ENCODE measurements at places on chromosomes 5 and 9.

- DNase-seq = no peak
Observed at GRCh38 chr5:6048746-6049145, 329.6 kb downstream of the MED10 start.

- DNase-seq = no peak
Observed at GRCh38 chr5:140111011-140111858, 2.7 kb upstream of the PURA start.

- DNase-seq = no peak
Observed at GRCh38 chr9:12980085-12980851, 205.4 kb downstream of the LURAP1L start.

GRCh38 chr5:167440846-167441245 lies 850.6 kb upstream of the WWC1 start:
- no peak for DNase-seq

DNA sequence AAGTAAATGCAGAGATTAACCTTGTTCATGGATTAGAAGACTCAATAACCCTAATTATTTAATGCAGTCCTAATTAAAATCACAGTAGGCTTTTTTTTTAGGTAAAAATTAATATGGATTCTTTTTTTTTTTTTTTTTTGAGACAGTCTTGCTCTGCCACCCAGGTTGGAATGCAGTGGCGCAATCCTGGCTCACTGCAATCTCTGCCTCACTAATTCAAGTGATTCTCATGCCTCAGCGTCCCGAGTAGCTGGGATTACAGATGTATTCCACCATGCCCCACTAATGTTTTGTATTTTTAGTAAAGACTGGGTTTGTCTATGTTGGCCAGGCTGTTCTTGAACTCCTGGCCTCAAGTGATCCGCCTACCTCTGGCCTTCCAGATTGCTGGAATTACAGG lies 40.6 kb downstream of the DENND4C start:
- DNase-seq = no peak

DNA sequence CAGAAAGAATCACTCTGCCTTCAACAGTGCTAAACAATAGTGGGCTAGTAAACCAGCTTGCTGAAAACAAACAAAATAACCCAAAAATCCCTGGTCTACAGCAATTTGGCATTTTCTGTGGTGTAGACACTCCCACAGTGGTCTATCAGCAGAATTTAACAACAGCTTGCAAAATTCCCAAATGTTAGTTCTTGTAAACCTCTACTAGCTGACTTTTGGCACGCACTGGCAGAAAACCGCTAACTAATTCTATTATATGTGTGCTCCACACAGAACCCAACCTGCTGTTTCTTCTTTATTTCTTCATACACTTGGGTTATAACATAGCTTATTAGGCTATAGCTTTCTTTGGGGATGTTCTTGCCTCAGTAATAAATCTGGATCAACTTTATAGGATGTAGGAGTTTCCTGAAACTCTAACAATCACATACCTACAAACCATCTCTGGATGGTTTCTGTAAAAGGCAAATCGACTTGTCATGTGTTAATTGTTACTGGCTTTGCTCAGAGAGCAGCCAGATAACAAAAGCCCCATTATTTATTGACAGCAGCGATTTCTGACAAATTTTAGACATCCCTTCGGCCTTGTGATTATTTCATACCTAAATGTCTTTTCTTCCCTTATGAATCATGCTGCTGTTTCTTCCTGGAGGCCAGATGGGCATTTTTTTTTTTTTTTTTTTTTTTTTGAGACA lies 82.7 kb upstream of the NAA35 start:
- no peak for DNase-seq

DNA sequence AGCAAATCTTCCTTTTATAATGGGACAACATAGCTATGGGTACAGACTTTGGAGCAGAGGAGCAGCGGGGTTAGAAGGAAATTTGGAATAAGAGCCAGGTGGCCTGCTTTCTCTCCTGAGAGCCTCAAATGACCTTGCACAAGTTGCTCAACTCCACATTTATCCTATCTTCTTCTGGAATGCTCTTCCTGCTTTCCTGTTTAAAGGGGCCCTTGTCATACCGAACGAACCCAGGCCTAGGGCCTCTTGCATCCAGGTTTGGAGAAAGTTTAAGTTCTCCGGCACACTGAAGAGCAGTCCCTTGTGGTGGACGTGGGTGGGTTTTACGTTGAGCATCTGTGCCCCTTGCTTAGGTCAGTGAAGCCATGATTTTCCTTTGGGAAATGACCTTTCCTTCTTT lies 197.9 kb upstream of the NR3C1 start:
- DNase-seq = no peak

DNA sequence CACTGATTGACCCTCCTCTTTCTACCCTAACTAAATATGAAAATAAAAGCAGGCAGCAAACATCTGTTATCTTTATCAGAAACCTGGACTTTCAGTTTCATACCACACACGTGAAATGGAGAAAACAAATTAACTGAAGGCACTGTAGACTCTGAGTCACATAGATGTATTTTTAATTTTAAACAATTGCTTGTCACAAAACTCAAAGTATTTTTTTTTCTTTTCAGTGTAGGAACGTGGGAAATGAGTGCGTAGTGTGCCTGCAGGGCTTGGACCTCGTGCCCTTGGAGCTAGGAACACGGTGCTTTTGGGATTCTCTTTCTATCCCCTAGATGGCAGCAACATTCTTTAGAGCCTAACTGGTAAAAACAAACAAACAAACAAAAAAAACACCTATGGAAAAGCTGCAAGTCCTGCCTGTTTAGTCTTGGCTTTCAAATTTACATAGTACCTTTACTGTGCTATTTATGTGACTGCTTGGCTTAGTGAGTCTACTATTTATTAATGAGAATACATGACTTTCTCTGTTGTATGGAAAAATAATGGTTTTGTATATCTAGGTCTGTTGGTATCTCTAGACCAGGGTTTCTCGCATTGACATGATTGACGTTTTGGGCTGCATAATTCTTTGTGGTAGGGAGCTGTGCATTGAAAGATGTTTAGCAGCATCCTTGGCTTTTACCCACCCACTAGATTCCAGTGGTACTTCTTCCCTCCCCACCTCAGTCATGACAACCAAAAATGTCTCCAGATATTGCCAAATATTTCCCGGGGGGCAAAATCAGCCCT lies 16.8 kb upstream of the ACTBL2 start:
- DNase-seq = no peak

DNA sequence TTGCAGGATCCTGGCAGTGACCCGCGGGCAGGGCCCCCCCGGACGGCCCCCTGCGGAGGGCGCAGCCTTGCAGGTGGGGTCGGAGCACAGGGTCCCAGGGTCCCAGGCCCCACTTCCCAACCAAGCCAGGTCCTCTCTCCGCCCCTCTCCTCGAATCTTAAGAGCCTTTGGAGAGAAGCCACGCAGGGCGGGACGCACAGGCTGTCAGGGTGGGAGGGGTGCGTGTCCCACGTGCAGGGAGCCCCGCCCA lies 18.4 kb upstream of the EGFL7 start:
- DNase-seq = no peak

DNA sequence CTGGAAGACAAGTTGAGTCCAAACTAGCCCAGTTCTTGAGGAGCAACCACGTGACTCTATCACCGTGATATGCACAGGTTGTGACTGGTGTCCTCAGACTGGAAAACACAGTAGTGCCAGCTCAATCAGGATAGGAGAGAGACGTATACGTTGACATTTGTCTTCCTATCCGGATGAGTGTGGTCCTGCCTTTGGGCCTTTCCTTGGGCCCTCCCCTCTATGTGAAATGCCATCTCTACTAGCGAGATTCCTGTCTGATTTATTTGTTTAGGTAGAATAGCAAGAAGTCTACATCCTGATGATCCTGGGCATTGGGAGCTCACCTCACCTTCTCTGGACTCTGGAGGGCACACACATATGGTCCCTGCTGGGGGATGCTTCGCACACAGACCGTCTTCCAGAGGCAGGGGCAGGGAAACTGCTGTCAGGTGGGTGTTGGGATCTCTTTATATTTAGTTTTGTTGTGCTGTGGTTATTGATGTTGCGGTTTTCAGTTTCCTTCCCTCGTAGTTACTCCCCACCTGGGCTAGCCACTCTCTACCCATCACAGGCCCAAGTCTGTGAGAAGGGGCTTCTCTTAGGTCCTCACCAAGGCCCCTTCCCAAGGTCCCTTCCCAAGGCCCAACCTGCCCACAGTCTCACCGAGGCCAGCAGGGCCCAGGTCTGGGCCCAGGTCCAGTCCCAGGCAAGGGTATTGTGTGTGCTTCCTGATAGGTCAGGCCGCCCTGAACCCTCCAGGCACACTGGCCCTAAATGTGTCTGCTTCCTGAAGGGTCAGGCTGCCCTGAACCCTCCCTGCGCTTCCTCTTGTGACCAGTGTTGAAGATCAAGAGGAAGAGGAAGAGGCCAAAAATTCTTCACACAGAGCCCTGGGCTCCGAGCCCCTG lies 19.0 kb upstream of the SPINK4 start:
- no peak for DNase-seq

- no peak for DNase-seq
Observed at GRCh38 chr9:97528529-97529230, 27.2 kb downstream of the TMOD1 start.

DNA sequence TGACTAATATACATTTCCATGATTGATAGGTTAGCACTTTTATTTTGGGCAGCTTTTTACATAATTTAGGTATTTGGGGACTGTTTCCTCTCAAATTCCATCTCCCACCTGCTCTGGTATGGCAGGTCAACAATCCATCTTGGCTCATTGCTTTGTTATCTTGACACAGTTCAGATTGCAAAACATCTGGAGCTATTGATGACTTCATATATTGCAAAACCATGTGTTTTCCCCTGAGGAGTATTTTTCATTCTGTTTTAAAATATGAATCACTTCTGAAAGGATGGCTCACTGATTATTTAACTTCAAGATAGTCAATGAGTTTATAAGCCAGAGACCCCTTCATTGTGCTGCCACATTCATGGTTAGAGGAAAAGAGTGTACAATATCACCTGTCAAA lies 1206.0 kb upstream of the C9orf72 start:
- DNase-seq = no peak

- DNase-seq = no peak
Observed at GRCh38 chr5:39469176-39469575, 44.4 kb upstream of the DAB2 start.

- no peak for DNase-seq
Observed at GRCh38 chr5:99721506-99721905, 792.7 kb upstream of the CHD1 start.

DNA sequence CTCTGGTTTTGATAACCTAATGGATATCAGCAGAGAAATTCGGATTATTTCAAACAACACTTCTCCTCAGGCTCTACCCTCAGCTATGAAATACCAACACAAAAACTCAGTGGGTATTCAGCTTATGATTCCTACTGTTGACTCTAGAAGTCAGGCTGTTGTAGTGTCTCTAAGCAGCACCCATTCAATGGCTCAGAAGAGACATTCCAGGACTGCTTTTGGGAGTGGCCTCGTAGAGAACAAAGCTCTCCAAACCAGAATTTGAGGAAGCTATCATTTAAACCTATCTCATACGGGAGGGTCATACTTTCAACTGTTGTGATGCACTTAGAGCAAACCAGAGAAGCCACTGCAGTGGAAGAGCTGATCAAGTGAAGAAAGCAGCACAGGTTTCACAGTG lies 34.1 kb downstream of the ETF1 start:
- no peak for DNase-seq

DNA sequence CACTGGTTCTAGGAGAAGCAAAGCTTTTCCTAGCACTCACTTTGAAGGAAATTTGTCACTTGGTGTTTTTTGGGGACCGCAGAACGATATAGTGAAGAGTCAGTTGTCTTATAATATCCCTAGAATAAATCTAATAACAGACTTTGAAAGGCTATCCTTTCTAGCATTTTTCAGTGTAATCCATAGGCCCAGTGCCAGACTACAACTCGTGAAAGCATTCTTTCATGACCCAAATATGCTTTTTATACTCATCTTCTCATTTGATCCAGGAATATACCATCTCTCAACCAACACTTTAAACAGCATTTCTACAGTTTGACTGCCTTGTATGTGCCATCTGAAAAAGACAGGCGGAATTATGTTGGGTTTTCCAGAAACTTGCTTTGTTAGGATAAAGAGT lies 104.0 kb downstream of the ERCC6L2 start:
- no peak for DNase-seq
